ENCODE measurements at places on chromosomes 2 and 18. TPM values are rescaled to one million over a fixed set of nuclear protein-coding genes. Genes with fewer than 3 reads are reported as not detected.

The CFAP65 gene
- not detected for total RNA-seq

The EGR4 gene
- total RNA-seq = not detected

DNA sequence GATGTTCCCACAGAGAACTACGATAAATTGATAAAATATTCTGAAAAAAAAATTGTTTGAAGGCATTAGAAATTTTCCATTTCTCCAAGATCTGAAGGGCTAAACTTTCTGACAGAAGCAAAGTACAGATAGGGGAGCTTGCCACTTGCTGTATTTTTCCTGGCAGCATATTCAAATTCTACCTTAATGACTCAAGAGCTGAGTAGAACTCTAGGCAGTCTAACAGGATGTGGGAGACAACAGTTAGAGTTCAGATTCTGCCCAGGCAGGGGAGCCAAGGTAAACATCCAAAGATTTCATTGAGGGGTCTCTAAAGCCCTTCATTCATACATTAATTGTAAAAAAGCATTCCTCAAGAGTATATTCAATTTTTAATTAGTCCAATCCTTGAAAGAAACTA lies 46.0 kb upstream of the RIT2 start:
- DNase-seq = no peak

The TUBA3E gene
- not detected for total RNA-seq

The POTEJ gene
- total RNA-seq = not detected

- no peak for DNase-seq
Measured at GRCh38 chr2:128310094-128310716, 8.5 kb downstream of the HS6ST1 start.

DNA sequence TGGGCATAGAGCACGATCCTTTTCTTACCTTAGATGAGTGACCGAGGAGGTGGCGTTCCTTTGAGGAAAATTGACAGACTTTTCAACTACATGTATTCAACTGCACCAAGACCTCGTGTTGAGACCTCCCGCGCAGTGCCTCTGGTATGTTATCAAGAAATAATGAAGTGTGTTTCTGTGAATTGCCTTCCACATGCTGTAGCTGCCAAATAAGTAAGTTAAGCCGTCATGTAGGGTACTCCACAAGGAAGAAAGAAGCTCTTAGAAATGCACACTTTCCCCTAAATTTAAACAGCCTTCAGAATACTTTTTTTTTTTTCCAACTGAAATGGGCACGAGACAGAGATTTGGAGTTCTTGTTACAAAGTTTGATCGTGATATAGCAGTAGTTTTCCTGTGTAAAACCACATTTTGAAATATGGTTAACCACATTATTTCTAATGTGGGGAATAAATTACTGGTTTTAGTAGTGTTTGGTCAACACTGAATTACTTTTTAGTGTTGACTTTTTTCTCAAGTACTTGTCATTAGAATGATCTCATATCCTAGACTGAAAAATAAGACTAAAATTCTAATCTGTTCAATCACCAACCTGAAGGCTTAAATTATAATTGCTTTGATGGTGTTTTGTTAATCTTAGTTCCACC lies 30.5 kb downstream of the PDK1 start:
- no peak for DNase-seq

The FRZB gene
- total RNA-seq = 15.4 TPM

DNA sequence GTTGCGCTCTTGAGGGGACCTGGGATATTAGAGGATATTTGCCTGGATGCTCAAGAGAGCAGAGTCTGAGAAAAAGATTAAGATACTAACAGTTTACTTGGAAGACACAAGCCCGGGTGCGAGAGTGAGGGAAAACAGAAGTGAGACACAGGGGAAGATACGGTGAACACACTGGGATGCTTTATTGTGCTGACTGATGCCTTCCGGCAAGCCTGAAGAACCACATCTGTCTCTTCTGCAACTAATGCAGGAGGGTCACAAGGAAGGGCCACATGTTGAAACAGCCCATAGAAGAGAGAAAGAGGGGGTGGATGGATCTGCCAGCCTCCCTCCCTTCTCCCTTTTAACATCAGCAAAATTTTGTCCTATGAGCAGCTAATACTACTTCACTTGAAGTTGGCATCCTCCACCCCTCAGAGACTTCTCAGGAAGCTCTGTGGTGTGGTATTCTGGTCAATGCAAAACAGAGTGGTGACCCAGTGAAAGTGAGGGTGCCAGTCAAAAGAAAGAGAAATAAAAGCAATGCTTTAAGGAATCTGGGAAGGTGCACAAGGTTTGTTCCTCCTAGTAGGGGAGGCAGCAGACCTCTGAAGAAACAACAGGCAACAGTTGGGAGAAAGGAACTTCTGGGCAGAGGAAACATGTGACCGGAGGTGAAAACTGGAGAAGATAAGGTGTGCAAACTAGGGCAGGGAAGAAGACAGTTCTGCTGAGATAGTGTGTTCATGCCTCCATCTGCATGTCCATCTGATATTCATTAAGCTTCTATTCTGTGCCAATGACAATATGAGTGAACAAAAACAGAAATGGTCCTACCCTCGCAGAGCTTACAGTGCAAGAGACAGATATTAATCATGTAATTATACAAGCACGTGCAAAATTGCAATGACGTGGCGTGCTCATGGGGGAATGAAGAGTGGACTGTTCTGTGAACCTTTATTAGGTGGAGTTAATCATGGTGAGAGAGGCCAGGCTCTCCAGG lies 107.1 kb downstream of the LYPD6B start:
- DNase-seq = no peak

DNA sequence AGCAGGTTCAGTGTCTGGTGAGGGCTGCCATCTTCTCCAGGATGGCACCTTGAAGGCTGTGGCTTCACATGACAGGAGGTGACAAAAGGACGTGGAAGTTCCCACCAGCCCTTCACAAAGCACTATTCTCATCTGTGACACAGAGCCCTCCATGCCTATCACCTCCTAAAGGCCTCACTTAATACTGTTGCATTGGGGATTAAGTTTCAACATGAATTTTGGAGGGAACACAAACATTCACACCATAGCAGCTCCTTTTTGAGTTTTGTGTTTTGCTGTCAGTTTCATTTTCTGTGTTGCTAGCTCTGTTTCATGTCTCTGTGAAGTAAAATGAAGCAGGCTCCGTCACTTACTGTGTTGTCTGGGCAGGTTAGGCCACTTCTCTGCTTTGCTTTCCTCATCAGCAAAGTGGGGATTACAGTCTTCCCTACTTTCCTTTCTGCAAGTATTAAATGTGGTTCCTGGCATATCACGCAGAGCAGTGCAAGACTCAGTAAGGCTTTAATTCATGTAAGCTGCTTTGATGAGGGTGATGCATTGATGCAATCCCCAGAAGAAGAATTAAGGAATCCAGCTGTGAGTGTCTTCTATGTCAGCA lies 31.6 kb downstream of the LIMS1 start:
- DNase-seq = no peak

DNA sequence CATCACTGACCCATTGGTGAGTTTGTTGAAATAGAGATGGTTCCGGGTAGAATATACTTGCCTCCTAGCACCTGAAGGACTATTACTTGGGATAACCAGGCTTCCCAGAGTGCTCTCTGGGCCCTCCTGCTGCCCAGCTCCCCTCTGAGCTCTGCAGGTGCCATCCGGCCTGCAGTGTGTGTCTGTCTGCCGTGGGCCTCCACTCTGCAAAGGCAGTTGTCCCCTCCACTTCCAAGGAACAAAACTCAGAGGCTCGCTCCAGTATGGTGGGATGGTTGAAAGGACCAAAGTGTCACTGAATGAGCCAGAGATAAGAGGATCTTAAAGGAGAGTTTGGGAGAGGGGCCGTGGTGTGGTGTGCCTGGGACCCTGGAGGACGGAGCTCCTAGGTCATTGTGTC lies 57.3 kb downstream of the SH3BP4 start:
- DNase-seq = no peak

The GALNT3 gene
- 2.5 TPM for total RNA-seq

DNA sequence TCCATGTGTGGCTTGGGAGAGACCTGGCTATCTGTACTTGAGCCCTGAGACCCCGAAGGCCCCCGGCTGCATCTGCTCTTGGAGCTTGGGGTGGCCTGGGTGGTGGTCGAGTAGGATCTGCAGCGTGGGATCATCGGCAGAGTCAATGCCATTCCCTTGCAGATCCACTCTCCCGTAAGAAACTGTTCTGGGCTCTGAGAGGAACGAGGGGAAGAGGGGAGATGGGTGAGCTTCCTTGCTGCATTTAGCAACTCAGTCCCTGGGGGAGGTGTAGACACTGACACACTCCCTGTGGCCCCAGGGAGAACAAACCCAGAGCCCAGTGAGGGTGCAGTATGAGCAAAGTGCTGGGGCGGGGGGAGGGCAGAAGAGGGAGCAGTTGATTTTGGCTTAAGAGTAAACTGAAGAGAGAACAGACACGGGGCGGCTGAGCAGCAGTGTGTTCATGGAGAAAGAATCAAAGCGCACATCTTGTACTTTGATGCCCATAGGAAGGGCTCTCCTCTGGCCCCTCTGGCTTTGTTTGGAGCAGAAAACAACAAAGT lies 8.5 kb downstream of the GREB1 start:
- no peak for DNase-seq

- no peak for DNase-seq
Measured at GRCh38 chr2:227479865-227480475, 8.0 kb downstream of the AGFG1 start.

- DNase-seq = no peak
Measured at GRCh38 chr2:189153619-189154018, 25.9 kb downstream of the COL5A2 start.

The ZNF804A gene
- total RNA-seq = 0.33 TPM

The C1QL2 gene
- total RNA-seq = not detected

The STAT4 gene
- total RNA-seq = 0.26 TPM

DNA sequence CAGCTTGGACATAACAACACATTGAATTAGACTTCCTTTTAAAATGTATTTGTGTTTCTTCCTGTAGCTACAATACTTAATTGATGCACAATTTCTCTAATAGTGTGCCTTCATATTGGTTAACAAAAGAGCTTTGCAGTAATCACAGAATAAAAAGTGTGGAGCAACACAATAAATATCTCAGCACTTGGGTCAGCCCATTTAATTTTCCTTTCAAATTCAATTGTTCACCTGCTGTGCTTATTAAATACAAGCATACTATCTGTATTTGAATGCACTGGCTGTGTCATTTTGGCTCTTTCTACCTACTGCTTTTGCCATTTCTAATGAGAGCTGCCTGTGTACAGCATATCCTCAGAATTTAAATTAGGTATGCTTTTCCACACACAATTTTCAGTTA lies 1641.3 kb upstream of the SLC39A10 start:
- no peak for DNase-seq

GRCh38 chr2:108384662-108385393 lies 7.1 kb downstream of the SULT1C4 start:
- no peak for DNase-seq

GRCh38 chr2:5190023-5190422 lies 502.2 kb upstream of the SOX11 start:
- no peak for DNase-seq

- DNase-seq = no peak
Measured at GRCh38 chr2:101775092-101775491, 77.6 kb downstream of the MAP4K4 start.

DNA sequence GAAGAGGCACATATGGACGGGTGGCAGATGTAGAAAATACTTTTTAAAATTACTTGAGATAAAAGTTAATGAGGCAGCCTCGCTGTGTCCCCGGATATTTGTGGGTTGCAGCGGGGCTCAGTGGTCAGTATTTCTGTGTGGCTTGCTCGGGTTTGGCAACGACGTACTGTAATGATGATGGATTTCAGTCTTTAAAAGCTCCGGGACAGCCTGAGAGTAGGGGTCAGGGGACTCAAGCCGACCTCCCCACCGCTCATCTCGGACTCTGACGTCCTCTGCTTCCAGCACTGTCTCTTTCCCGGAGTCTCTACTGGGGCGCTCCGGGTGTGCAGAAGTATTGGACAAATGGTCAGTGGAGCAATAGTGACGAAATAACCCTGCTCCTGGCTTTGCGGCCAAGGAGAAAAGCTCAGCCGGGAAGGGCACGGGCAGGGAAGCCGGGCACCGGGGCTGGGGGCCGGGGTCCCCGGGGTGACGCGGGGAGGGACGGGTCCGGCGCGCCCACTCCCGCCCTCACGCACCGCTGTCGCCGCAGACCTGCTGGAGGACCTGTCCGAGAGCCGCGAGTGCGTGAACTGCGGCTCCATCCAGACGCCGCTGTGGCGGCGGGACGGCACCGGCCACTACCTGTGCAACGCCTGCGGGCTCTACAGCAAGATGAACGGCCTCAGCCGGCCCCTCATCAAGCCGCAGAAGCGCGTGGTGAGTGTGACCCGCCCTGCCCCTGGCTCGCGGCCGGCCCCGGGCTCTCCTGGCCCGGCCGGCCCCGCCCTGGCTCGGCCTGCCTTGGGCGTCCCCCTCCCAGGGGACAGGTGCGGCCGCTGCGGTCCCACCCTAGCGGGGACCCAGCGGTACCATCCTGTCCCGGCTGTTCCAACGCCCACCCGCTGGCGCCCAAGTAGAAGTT lies 7.3 kb downstream of the GATA6 start:
- no peak for DNase-seq

The LRATD1 gene
- total RNA-seq = 10.2 TPM

DNA sequence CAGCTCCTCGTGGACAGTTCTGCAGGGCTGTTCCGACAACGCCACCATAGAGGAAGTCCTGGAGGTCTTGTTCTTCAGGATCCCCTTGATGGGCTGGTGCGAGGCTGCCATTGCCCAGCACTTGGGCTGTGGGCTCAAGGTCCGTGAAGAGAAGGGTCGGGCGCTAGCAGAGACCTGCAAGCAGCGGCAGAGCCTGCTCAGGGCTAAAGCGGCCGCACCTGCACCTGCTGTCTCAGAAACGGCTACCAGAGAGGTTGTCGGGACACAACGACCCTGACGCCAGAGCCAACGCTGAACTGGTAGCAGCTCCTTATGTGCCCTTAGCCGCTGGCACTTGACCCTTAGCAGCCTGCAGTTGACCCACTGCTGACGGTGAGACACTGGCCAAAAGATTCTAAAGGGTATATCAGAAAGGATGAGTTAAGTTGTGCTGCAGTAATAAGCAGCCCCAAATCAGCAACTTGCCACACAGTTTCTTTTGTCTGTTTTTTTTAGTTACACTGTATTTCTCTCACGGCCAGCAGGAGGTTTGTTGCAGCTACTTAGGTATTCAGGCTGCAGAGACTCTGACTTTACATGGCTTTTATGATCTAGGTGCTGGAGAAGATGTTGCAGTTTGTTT lies 55.5 kb upstream of the ST6GAL2 start:
- no peak for DNase-seq

The NTSR2 gene
- total RNA-seq = not detected

DNA sequence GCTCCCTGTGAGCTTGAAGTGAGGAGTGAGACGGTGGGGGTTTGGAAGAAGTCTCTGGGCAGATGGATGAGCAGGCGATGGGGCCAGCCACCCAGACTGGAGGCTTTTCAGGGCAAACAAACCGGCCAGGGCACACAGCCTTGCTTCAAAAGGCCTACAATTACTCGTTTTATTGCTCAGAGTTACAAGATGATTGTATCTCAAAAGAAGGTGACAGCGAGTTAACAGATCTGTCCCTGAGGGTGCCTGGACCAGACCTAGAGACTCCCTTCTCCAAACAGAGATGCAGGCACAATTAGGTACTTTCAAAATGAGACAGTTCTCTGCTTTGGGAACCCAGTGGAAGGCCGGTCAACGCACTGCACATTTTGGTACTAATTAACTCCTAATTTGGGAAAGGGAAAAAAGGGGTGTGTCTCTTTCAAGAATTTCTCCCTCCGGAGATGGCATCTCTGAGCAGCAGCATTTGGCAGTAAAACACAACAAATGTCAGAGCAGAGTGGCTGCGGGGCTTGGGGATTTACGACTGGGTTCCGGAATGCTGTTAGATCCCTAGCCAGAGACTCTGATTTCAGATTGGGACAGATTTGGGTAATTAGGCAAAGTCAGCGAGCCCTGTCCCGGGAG lies 226.7 kb downstream of the TTC32 start:
- no peak for DNase-seq
